Right forelimb (tissue), 1 donor: ENCODE measurements at places on chromosomes 2 and 18.

DNA sequence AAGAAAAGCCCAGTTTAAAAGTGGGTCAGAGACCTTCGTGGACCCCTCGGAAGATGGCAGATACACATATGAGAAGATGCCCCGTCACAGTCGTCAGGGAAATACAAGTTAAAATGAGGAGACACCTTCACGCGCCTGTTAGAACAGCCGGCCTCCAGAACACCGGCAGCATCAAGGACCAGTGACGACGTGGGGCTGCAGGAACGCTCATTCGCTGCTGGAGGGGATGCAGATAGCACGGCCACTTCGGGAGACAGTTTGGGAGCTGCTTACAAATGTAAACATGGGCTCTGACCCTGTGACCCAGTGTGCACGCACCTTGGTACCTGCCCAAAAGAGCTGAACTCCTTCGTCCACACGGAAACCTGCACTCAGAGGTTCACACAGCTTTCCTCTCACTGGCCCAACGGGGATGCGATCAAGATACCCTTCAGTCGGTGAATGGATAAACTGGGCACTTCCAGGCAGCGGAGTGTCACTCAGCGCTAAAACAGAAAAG, 83.7 kb upstream of the CTDP1 start:
- DNase-seq = peak; percentile 12

DNA sequence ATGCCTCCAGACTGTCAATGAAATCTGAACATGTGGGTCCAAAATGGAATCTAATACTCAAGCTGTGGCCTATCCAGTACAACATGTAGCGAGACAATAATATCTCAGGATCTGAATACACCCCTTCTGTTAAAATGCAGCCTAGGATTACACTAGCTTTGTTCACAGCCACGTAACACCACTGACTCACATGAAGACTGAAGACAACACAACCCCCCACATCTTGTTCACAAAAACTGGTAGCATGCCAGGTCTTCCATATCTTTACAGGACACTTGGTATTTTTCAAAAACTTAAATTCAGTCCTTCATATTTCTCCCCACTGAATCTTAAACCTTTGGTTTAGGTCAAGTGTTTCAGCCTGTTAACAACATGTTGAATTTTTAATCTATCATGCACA, 84.2 kb downstream of the SLC8A1 start:
- no peak for DNase-seq

DNA sequence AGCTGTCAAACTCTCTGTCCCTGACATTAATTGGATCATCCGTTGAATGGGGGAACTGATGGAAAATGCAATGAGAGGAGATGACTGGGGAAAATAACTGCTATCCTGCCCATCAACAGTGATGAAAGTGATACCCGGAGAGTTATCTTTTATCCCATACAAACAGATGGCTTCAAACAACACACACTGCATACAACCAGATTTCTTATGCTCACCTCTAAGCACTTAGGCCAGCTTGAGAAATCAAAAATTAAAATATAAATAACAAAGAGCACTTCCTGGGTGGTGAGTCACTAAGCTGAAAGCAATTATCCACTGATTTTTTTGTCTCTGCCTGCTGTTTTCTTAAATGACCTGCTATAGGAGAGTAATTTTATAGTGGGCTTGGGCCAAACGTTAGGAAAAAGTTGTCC, 237.6 kb upstream of the RGPD4 start:
- no peak for DNase-seq

- no peak for DNase-seq
These were observed 552.1 kb downstream of the XIRP2 start for GRCh38 chr2:167440382-167440781.

DNA sequence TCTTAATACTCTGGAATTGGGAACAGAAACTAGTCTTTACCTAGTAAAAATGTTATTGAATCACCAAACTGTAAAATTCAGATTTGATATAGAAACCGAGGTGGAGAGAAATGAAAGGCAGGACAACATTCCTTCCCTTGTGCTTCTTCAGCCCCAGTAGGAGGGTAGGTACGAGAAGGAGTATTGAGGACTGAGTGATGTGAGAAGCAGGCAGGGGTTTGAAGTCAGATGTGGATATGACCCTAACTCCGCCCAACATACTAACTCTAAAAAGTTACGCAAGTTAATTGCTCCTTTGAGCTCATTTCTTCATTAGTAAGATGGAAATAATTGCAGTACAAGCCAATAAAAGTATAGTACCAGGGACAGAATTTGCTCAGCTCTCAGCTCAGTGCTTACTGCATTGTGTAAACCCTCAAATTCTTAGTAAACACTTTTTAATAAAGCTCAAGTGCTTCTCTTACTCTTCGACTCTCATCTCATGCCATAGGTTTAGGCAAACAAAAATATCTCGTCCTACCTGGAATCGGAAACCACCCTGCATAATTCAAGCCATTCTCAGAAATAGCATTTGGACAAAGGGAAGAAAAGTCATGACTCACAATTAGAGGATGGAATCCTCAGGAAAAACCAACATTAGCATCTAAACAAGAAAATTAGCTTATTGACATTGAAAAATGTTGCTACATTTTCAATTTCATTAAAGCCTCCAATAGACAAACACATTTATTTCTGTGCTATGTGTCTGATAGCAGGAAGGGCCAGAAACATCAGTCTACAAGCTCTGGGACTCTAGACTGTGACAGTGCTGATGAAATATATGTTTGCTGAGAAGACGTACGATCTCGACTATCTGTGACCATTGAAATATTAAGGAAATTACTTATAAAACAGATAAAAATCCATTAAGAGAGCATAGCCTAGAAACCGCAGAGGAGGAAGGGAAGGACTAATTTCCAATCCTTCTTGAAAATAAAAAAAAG, 161.3 kb downstream of the HNMT start:
- DNase-seq = no peak

DNA sequence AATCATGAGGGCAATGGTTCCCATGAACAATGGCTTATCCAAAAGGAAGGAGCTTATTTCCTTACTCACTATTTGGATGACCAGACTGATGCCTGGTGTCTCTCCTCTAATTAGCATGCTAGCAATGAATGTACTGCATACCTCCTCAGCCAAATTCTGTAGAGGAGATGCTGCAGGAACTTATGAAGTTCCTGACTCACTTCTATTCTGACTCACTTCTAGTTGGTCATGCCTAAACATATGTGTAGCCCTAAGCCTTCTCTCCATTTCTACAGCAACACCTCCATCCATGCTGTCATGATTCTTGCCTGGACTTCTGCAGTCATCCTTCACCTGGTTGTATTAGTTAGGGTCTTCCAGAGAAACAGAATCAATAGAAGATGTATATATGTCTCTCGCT, 59.9 kb upstream of the MRPS9 start:
- DNase-seq = no peak

DNA sequence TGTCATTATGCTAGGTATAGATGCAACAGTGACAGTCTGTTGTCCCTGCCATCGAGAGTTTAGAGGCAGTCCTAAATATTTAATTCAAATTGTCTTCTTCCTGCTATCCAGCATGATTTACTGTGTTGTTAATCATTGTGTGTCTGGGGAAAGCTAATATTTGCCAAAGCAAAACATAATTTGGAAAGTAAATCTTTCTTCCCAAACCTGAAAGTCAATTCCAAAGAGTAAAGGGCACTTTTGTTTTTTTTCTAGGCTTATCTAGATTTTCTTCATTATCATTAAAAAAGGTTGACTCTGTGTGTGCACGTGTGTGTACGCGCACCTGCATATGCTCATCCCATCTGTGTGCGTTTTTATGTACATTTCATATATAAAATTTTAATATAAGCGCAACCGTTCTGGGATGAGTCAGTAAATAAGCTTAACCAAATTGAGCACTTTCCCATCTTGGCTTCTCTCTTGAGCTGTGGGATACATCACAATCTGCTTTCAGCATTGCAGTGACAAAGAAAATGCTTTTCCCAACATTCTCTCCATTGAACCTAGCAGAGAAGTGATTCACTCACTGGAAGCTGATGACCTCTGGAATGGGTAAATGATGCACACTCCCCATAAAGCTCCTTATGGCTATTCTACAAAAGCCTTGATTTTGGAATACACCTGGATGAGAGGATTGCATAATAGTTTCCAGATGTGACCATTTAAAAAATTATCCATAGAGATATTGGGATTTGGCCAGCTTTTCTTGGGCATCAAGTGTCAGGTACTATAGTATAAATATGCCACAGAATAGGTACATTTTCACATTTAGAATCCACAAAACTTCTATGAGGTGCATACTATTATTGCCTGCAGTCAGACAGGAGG, 488.4 kb downstream of the ADCYAP1 start:
- DNase-seq = no peak

- DNase-seq = no peak
These were observed 16.8 kb downstream of the AKAIN1 start for GRCh38 chr18:5180254-5180653.

GRCh38 chr18:6270771-6271216, 143.9 kb downstream of the L3MBTL4 start:
- DNase-seq = no peak

- DNase-seq = no peak
These were observed 52.3 kb downstream of the TDRD15 start for GRCh38 chr2:21175895-21176646.

- DNase-seq = no peak
These were observed 28.2 kb upstream of the ATG16L1 start for GRCh38 chr2:233223059-233223894.

GRCh38 chr2:127678531-127678930, 3.2 kb upstream of the LIMS2 start:
- no peak for DNase-seq

- DNase-seq = no peak
These were observed 108.9 kb upstream of the KLF7 start for GRCh38 chr2:207274530-207275189.

- no peak for DNase-seq
These were observed 734.0 kb upstream of the CDH7 start for GRCh38 chr18:65016631-65017371.

- no peak for DNase-seq
These were observed 9.2 kb downstream of the SGPP2 start for GRCh38 chr2:222433332-222434173.

- no peak for DNase-seq
These were observed 306.1 kb upstream of the CYRIA start for GRCh38 chr2:16971722-16972234.

GRCh38 chr2:72669121-72669520, 156.7 kb downstream of the EXOC6B start:
- no peak for DNase-seq

DNA sequence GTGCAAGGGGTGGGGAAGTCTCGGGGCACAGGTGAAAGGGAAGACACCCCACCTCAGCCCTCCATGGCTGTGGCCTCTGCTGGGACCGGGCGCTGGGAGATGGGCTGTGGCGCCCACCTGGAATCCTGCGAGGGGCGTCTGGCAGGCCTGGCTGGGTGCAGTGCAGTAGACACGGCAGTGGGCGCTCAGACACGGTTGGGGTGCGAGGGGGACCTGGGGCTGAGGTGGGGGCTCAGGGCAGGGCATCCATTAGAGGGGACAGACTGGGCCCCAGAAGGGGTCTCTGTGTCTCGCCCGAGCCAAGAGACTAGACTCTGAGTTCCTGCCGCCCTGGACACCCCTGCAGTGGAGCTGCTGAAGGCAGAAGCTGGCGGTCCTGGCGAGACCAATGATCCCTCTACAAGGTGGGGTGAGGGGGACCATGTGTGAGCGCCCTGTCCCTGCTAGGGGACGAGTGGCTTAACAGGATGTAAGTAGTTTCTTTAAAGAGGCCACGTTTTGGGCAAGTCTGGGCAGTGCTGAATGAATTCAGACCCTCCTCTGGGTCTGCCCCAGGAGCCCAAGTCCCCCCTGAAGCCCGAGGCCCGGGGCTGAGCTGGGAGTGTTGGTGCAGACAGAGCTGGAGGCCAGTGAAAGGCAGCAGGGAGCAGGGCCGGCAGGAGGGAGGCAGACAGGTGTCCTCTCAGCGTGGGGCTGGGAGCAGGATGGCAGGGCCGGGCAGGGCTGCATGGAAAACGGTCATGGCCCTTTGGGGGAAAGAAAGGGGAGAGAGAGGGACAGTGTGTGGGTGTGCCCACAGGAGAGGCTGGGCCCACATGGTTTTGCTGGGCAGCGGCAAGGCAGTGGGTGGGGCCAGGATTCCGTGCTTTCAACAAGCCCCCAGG, 57.2 kb downstream of the HS6ST1 start:
- no peak for DNase-seq

DNA sequence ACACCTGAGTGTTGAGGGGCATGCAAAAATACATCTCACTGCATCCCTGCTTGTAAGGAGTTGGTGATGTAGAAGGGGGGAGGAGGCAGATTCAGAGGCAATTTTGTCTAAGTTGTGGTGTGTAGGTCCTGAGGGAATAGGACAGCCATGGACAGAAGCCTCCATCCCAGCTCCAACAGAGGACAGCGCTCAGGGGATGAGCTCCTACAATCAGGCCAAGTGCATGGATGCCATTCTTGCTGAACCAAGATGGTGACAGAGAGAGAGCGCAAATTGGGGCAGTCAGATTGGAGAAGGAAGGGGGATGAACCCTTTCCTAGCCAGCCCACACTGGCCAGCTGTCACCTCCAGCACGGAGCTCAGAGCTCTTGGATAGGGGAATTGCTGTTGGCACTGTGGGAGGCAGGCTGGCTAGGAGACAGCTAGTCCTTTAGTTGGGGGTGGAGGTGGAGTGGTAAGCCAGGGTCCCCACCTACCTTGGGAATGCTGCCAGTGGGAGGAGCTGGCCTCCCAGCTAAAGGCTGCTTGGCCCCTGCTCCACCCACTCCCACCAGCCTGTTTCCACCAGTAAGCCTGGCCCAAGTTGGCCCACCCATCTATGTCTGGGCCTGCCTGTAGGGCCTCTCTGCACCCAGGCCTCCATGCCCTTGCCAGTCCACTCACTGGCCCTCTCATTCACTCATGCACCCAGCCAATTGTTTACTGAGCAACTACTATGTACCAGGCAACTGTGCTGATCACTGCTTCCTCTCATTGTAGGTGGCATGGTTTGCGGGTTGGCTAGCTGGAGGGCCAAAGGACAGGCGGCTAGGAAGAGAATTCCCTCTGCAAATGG, 2.5 kb upstream of the PER2 start:
- DNase-seq = no peak

DNA sequence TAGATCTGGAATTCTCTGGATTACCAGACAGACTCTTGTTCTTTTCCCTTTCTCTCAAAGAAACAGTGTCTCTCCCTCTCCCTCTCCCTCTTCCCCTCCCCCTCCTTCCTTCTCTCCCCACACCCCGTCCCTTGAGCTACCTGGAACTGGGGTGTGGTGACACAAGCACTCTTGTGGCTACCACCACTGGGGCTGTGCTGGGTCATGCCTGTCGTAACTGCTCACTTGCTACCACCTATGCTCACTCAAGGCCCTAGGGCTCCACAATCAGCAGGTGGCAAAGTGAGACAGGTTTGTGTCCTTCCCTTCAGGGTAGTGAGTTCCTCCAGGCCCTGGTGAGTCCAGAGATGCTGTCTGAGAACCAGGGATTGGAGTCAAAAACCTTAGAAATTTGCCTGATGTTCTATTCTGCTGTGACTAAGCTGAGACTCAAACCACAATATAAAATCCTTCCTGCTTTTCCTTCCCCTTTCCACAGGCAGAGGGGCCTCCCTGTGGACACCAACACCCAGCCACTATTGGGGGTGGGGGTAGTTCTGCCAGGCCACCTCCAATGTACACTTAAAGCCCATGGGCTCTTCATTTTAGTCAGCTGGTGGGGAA, 70.8 kb downstream of the OXER1 start:
- no peak for DNase-seq

GRCh38 chr18:24083550-24083949, 55.3 kb upstream of the CABYR start:
- no peak for DNase-seq
